Left ventricle myocardium superior (tissue), 1 donor: ENCODE measurements at places on chromosomes 6 and 20. TPM values are rescaled to one million over a fixed set of nuclear protein-coding genes. Genes with fewer than 3 reads are reported as not detected.

RIPOR3 gene
- 8.0 TPM for total RNA-seq

ERVFRD-1 gene
- 0.12 TPM for total RNA-seq

GRCh38 chr6:155154158-155154830 is 109.5 kb upstream of the CLDN20 start:
- no peak for DNase-seq

FERMT1 gene
- 1.1 TPM for total RNA-seq

- no peak for DNase-seq
These were observed 445.1 kb upstream of the JAG1 start for GRCh38 chr20:11118802-11119380.
